Stimulated activated CD8-positive, alpha-beta memory T cell treated with anti-CD3 and anti-CD28 coated beads, Interleukin-4, amount 100 ng/mL, for 4 hours (primary cell): ENCODE measurements at places on chromosomes 11 and 22.

DNA sequence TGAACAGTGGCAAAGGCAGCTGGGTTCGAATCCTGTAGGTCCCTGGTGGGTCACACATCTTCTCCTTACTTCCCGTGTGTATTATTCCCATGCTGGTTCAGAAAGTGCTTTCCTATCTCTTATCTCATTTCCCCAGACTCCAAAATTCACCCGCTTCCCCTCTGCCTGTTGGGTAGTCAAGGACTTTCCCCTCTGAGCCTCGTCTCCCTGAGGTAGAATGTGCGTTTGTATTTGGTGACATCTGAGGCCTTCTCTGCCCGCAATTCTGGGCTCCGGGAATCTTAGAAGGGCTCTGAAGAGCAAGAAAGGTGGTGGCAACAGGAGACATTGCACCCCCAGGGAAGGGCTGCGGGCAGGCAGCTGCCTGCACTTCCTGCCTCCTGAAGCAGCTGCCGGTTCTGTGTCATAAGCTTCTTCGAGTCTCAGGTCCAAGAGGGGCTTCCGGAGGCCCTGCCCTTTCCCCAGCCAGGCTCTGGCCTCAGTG, 5.9 kb downstream of the LRRC32 start:
- DNase-seq, result no peak

DNA sequence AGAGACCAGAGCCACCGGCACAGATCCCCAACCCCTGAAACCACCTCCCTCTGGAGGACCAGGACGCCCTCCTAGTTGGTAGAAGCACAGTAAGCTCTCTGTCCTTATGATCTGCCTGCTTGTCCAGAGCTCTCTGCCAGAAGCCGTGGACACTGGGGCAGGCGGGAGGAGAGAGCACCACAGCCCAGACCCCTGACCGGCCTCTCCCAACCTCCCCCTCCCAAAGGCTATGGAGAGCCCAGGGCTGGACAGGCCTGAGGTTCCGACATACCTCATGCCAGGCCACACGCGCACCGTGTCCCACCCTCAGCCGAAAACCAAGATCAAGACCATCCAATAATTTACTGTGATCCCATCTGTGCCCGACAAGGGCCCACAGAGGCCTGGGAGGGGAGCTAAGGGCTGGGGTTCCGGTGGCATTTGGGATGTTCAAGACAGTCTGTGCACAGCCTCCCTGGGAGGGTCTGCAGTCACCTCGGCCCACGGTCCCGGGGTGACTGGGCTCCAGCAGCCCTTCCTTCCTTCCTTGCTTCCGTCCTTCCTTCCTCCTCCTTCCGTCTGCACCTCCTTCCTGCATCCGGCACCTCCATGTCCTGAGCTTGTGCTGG, 3.4 kb downstream of the HRAS start:
- no peak for DNase-seq

DNA sequence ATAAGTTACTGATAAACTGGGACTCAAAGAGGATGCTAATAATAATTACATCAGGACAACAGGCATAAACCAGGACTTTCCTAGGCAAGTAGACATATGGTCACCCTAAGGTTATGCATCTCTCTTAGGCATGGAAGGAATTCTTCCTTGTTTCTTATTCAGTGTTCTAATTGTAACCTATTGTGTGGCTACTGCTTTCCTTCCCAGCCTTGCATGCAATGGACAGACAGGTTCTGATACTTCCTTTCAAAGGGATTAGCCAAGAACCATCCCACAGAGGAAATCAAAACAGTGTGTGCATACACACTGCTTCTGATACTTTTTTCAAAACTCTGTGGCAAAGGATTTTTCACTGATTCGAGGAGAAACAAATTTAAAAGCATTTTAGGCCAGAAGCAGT, 48.3 kb downstream of the RRAS2 start:
- DNase-seq, result no peak

- DNase-seq, result no peak
These were observed 195.1 kb upstream of the CADM1 start for GRCh38 chr11:115699326-115699725.

GRCh38 chr11:8063324-8063723, 17.7 kb upstream of the TUB start:
- DNase-seq, result no peak

- no peak for DNase-seq
These were observed 522 bp downstream of the CORO1B start for GRCh38 chr11:67442504-67443404.

DNA sequence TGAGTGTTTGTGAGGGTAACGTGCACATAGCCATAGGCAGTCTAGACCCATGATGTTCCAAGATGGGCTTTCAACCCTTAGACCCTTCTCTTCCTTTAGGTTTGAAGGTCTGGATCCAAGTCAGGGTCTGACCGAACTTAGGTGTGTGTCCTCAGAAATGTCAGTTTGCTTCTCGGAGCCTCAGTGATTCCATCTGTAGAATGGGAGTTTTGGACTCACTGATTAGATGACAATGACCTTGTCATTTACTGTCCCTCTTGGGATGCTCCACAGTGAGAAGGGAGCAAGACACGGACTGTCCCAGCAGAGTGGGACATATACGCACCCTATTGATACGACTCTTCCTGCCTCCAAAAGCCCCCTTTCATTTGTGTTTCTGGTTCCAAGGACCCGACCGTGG, 37.7 kb downstream of the ANO1 start:
- DNase-seq, result no peak

DNA sequence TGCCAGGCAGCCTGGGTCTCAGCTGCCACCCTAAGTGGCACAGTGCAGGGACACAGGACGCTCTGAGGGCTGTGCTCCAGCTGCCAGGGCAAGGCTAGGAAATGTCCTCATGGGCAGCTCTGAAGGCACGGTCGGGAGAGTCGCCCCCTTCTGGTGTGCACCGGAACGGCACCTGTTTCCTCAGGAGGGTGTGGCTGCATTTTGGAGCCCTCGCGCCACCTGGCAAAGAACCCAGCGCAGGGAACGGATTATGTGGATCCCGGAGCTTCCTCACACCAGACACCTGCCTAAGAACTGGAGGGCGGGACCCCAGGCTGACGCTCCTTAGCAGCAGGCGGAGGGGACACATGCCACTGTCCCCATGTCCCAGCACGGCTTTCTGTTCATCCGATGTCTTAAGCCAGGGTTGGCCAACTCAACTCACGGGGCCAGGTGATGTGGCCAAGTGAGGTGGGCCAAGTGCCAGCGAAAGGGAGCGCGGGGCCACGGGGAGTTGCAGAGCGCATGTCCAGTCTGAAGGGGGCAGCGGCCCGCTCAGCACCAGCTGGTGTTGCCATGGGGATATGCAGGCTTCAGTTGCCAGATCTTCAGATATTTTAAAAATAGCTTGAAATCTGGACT, 5.1 kb upstream of the SLC22A8 start:
- DNase-seq, result no peak

- DNase-seq, result no peak
These were observed 183.8 kb upstream of the NTM start for GRCh38 chr11:131186629-131187101.
